Panc1 (cell line): ENCODE measurements at places on chromosomes 7 and 10.

GRCh38 chr7:116249969-116250553 is 39.7 kb downstream of the TES start:
- no peak for DNase-seq

DNA sequence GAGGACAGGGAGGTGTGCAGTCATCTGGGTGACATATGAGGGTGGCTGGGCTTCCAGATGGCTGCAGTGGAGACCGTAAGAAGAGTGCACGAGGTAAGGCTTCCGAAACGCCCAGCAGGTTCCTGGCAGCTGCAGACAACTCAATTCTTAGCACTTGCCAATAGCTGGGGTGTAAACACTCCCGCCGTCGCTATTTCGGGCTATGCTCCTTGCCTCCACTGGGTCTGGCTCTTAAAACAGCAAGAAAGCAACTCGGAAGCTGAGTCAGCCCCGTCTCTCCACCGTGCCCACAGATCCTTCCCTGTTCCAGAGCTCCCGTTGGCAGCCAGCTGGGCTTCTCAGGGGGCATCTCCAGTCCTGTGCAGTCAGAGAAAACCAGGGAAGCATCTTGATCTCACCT is 6.1 kb upstream of the PDGFA start:
- no peak for DNase-seq

GRCh38 chr10:5774987-5775620 is 38.1 kb downstream of the GDI2 start:
- no peak for DNase-seq

DNA sequence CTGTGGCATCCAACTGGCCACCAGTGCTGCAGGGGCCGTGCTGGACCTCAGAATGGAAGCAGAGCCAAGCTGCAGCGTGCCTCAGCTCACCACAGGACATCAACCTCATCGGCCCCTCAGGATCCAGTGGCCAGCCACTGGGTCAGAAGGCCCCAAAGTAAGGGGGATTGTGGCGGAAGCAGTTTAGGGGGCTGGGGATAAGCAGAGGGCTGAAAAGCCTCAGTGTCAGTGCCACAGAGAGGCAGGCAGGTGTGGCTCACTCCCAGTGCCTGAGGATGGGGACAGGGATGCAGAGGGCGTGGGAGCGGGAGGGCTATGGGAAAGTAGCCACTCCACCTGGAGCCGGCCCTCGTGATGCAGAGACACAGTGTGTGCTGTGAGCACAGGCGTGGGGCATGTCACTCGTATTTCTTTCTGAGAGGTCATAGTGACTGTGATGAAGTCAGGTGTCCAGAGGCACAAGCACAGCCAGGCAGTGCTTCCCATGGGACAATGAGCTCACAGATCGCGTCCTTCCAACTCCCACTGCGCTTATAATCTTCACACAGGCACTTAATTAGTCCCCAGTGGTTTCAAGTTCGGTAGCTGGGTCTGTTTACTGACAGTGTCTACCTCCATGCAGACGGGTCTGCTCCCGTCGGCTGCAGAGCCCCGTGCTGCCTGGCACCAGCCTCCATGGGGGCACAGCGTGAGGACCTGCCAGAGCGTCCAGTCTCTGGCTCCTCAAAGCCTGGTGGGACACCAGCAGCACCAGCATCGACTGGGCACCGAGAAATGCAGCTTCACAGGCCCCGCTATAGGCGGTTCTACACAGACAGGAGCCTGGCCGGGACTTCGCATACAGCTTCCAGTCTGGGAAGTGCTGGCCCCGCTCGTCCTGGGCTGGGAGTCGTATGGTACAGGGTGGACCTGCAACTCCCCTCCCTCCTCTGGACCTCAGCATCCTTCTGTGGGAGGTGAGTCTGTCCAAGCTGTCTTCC is 42.9 kb upstream of the CNPY1 start:
- no peak for DNase-seq

- no peak for DNase-seq
Measured at GRCh38 chr10:86801995-86802394, 45.6 kb downstream of the BMPR1A start.

DNA sequence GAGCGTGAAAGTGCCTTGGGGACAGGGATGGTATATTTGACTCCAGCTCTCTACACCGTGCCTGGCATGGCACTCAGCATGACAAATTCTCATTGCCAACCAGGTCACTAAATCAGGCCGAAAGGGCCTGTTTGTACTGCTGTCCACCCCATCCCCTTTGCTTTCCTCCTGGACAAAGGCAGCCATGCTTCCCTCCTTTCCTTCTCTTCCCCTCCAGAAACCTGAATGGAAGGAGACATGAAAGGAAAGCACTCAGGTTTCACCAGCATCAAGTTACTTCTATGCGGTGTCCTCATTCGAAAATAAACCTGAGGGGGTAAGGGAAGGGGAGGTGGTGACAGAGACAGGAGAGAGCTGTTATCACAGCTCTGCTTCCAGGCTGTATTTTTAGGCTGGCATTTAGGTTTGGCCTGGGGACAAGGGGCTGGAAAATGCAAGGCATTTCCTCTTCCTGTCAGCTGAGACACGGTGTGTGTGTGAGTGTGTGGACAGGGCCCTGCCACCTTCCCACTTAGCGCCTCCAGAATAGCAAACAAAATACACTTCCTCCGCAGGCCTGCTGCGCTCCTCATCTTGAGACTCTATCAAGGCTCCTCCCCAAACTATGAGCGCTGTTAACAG is 79.9 kb upstream of the COL13A1 start:
- no peak for DNase-seq

- no peak for DNase-seq
Measured at GRCh38 chr7:104362756-104363155, 34.4 kb downstream of the LHFPL3 start.

DNA sequence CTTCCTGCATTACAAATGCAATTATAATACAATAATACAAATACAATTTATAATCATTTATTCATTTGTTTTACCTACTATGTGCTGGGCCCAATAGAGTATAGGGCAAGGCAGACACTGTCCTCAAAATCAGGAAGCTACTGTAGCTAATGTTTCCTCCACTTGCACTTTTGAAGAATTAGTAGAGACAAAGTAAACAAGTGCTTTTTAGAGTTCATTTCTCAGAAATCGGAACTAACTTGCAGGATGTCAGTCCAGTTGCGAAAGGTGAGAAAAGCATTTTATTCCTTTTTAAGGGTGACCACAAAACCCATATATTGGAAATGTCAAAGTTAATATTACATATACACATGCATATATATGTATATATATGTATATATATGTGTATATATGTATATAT is 14.2 kb downstream of the ADRB1 start:
- DNase-seq = no peak

GRCh38 chr7:156537006-156537405 is 103.6 kb upstream of the RNF32 start:
- no peak for DNase-seq

- no peak for DNase-seq
Measured at GRCh38 chr7:1268866-1269265, 36.2 kb downstream of the UNCX start.

DNA sequence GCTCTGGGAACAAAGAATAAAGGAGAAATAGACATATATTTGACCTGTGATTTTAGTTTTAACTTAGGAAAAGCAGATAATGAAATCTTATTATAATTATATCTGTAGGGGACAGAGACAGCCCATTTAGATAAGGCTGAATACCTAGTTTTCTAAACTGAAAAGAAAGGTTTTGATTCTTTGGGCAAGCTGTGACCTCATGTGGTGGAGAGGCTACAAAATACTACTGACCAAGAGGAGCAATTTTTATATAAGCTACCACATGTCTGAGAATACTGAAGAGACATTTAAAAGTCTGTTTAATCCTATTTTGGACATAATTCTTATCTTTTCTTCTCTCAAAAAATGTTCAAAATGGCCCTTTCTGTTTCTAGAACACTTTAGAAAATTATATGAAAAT is 271.0 kb downstream of the MTERF1 start:
- no peak for DNase-seq

GRCh38 chr10:111261081-111261615 is 184.3 kb downstream of the ADRA2A start:
- no peak for DNase-seq

DNA sequence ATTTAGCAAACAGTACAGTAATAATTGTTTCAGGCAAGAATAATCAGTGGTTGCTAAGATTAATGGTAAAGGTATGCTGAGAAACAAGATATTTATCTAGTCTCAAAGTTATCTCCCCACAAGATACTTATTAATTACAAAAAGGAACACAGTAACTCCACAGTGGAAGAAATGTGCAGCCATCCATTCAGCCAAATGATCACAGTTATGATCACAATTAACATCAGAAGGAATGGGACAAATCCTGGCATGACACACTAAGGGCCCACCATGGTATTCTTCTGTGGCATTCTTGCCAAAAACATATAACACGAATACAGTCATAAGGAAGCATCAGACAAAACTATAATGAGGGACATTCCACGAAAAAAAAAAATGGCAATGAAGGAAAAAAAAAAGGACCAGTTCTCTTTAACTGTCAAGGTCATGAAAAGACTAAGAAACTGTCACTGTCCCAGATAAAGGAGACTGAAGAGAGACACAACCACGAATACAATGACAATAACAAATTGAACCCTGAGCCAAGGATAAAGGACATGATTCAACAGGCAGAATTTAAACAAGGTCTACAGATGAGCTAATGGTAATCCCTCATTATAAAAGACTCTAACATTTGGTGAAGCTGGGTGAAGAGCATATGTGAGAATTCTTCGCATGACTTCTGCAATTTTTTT is 20.9 kb downstream of the NUDCD3 start:
- no peak for DNase-seq

DNA sequence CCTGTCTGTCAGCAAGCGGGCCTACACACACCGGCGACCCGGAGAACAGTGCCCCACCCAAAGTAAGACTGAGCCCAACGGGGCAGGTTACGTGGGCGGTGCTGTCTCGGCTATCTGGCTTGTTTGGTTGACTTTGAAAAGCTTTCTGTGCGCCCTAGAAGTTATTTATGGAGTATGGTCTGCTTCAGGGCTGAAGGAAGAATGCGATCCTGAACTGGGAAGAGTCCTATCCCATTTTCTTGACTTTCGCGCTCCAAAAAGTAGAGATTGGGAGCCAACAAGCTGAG is 1.5 kb downstream of the INA start:
- DNase-seq = no peak

- no peak for DNase-seq
Measured at GRCh38 chr10:129207297-129207696, 259.7 kb upstream of the MGMT start.

DNA sequence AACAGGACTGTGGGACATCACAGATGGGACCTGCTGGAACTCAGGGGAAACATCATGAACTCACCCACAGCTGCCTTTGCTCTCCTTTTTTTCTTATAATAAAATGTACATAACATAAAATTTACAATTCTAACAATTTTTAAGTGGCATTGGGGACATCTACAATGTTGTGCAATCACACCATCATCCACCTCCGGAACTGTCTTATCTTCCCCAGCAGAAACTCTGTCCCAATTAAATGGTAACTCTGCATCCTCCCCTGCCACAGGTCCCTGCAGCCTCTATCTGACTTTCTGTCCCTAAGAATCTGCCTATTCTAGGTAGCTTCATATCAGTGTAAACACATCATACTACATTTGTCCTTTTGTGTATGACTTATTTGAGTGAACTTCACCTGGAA is 19.4 kb upstream of the TMEM72 start:
- DNase-seq = no peak

GRCh38 chr10:117362313-117362712 is 12.9 kb downstream of the PDZD8 start:
- DNase-seq = no peak

- DNase-seq = no peak
Measured at GRCh38 chr10:110348336-110348735, 43.6 kb upstream of the SMNDC1 start.

GRCh38 chr7:155471718-155472117 is 13.8 kb downstream of the EN2 start:
- DNase-seq = no peak

DNA sequence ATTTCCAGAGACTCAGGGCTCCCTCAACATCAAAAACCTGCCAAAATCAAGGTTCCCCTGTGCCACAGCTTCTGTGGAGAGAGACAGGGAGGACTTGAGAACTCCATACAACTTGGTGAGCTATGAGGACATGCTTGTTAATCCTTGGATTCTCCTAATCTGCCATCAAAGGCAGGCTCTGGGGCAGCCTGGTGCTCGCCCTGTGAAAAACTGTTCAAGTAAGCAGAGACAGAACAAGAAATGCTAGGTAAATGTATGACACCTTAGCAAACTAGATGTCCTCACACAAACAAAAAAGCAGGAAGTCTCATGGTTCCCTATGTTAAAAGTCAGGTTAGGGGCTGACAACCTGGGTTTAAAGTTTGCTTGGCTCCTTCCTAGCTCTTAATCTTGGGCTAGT is 73.6 kb downstream of the ANK3 start:
- no peak for DNase-seq
